NCI-H2081 (cell line): ENCODE measurements at places on chromosomes 7 and 10.

- DNase-seq, result no peak
These were observed 6.7 kb upstream of the COA1 start for GRCh38 chr7:43735802-43736603.

GRCh38 chr7:37532636-37533035 is 84.0 kb upstream of the ELMO1 start:
- no peak for DNase-seq

GRCh38 chr10:70296406-70296899 is 12.6 kb upstream of the NPFFR1 start:
- no peak for DNase-seq

DNA sequence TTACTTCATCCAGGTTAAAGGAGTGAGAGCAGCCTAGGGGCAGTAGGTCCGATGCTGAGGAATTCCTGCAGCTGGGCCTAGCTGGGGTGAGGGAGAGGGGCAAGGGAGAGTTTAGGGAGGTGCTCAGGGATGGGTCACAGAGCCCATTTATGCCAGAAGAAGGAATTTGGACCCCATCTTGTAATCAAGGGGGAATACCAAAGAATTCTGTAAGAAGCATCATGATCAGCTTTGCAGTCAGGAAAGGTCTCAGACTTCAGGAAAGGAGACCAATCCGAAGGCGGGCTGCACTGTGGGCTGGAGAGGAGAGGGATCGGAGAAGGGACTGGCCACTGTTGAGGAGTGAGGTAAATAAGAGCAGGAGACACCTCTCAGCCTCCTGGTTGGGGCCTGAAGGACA is 566.6 kb upstream of the MGMT start:
- DNase-seq, result no peak

DNA sequence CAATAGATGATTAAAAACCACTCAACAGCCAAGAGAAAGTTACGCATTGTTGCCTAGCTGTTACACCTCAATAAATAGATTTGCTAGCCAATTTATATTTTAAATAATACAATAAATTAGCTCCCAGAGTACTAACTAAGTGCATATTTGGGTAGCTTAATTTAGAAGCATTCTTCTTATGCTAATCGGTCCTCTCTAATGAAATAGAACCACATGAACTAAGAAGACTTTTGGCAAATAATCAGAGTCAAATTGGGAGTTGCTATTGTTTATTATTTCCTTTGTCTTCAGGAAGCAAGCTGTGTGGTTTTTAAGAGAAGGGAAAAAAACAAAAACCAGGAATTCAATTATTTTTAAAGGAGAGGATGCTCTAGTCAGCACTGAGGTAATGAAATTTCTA is 49.0 kb upstream of the TRIL start:
- no peak for DNase-seq

DNA sequence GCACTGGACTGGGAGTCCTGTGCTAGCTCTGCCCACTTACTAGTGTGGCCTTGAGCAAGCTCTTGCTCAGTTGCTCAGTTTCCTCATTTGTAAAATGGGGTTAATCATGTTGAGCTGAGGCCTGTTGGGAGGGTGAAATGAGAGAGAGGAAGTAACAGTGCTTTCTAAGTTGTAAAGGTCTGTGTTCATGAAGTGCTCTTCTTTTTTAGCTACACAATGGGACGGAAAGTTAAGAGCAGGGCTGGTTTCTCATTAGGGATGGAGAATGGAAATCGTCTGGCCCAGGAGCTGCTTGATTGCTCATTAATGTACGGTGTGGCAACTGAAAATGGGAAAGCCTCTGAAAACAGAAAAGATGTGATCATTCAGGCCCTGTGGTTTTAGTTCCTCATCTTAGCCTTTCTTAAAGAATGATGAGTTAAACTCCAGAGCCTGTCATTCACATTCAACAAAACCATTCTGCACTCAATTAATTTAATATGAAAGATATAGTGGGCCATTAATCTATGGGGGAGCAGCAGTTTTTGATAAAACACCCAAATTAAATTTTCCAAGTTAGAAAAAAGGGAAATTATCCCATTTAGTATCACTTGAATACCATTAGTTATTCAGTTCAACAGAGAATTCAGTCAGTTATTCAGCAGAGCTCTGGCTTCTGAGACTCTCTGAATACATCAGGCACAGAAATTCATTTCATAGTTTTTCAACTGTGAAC is 60.5 kb downstream of the SH2D4B start:
- DNase-seq, result no peak
